ENCODE measurements at places on chromosomes 12 and 14.

DNA sequence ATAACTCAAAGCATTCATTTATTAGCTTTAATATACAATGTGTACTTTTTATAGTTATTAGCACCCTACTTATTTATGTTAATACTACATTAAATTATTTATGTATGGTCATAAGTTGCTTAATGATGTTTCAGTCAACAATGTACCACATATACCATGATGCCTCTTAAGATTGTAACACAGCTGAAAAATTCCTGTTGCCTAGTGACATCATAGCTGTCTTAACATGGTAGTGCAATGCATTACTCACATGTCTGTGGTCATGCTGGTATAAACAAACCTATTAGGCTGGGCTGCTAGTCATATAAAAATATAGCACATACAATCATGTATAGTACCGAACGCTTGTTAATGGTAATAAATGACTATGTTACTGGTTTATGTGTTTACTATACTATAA, 120.4 kb downstream of the ANO6 start:
- DNase-seq, result no peak

- no peak for DNase-seq
These were observed 66.5 kb upstream of the MON2 start for GRCh38 chr12:62400135-62400534.

- DNase-seq, result no peak
These were observed 516.9 kb downstream of the SLC16A7 start for GRCh38 chr12:60112763-60113162.

GRCh38 chr12:33770652-33771051, 251.6 kb upstream of the ALG10 start:
- DNase-seq, result no peak

DNA sequence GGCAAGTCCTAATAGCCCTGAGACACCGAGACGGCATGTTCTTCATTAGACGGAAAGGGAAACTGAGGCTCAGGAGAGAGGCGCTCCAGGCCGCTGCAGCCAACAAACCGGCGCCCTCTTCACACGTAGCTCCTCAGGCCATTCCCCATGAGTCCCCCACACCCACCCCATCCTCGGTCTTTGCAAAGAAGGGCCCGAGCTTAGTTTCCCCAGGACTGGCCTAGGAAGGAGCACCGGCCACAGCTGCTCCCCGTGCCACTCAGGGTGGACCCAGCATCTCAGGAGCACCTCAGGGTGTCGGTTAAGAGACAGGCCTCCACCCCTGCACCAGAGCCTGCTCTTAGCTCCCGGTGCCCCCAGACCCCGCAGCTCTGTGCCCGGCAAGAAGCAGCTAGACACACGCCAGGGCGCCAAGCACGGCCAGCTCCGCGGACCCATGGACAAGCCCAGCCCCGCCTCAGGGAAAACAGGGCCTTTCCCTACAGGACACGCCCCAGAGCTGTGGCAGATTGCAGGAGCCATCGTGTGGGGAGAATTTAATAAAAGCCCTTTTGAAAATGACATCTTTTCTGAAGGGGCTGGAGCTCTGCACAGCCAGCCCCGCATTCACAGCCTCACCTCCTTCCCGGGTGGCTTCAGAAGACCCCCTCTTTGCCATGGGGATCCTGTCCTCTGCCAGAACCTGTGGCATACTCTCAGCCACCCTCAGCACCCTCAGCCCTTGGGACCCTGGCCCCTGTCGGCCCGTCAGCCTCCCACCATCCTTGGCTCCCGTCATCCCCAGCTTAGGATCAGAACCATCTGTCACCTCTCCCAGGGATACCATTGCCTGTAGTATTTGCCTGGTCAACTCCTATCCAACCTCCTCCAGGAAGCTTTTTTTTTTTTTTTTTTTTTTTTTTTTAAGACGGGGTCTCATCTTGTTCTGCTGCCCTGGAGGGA, 59.7 kb downstream of the LGMN start:
- no peak for DNase-seq

DNA sequence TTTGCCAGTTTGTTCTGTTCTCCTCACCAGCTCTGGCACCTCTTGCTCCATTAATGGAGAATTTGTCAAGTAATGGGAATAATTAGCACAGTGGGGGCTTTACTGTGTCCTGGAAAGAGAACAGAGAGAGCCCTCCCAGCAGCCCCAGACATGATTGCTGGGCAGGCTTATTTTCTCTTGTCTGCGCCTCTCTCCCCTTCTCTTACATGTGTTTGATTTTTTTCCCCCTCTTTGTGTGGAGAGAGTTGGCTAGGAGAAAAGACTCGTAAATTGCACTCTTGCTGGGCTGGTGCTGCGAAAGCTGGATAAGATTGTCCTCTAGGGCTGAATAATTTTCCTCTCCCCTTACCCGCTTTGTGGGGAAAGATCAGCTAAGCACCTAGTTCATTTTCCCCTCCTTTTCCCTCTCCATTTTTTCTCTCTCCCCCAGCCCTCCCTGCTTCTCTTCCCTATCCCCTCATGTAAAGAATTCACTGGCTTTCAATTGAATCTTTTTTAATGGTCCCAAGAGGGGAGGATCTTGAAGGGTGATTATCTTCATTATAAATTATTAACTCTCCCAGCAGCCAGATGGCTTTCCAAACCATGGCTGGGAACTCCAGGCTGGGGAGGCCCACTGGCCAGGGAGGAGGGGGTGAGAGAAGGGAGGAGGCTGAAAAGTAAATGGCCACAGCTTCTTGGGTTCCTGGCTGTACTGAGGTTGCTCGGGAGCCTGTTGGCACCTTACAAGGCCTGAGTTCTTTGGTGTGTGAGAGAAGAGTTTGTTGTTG, 62.2 kb downstream of the NRXN3 start:
- DNase-seq, result no peak

DNA sequence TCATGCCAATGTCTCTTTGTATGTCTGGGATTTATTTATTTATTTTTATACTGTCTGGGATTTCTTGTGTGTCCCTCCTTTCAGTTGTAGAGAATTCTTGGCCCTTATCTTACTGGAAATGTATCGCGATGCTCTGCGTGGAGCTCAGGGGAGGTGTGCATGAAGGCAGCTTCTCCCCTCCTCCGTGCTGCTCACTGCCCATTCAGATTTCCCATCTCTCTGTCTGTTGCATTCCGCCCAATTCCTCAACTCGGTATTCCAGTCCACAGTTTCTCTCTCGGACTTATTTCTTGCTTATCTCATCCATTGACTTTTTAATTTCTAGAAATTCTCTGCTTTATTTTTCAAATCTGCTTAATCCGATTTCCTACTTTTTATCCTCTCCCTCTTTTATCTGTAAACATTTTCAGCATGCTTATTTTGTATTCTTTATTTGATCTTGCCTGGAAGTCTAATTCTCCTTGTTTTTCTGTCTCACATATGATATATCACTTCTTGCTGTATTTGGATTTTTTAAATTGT, 93.2 kb downstream of the FBXW8 start:
- no peak for DNase-seq

- DNase-seq, result no peak
These were observed 105.0 kb downstream of the SLC35F4 start for GRCh38 chr14:57760896-57761295.

- no peak for DNase-seq
These were observed 178.4 kb upstream of the PARP11 start for GRCh38 chr12:4051596-4051995.

- DNase-seq, result no peak
These were observed 96.0 kb upstream of the WSCD2 start for GRCh38 chr12:108033090-108033489.

Data from activated CD8-positive, alpha-beta memory T cell treated with anti-CD3 and anti-CD28 coated beads for 48 hours (primary cell).